ENCODE measurements at places on chromosomes 3 and 15.

DNA sequence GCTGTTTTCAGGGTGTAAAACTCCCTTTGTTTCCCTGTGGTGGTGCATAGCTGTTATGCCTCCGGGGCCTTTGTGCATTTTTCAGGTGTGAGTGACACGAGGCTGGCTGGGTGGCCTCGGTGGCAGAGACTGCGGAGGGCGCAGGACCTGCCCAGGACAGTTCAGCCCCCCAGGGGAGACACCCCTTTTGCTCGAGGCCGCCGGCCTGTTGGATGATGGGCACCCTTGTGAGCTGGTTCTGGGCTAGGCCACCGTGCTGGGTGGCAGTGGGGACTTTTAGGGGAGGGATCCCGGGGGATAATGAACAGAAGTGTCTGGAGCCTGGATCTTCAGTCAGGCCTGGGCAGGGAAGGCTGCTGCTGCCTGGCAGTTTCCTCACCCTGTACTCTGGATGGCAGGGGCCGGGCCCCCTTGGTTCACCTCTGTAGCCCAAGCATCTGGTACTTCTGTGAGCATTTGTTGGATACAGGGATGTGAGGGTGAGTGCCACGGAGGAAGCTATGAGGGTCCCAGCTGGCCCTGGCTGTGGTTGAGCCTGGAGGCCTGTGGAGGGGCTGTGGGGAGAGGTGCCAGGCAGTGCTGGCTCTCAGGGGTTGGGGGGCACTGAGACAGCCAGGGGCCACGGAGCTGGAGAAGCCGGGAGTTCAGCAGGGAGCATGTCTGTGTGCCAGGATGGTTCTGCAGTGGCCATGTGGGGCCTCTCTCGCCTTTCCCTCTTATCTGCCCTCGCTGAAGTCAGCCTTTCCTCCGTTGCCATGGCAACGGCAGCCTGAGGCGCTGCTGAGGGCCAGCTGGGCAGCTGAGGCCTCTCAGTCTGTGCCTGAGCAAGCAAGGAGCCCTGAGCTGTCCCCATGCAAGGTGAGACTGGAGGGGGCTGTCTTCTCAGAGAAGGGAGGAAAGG is 49.0 kb downstream of the KY start:
- peak; percentile 51 for DNase-seq

GRCh38 chr3:71905426-71905825 is 120.5 kb upstream of the PROK2 start:
- no peak for DNase-seq

GRCh38 chr15:57079931-57080620 is 161.6 kb downstream of the TCF12 start:
- peak; percentile 24 for DNase-seq

- DNase-seq: peak; percentile 52
Observed at GRCh38 chr15:101068961-101069653, 149.9 kb downstream of the LRRK1 start.

GRCh38 chr15:85671156-85671555 is 123.6 kb downstream of the KLHL25 start:
- DNase-seq: no peak

DNA sequence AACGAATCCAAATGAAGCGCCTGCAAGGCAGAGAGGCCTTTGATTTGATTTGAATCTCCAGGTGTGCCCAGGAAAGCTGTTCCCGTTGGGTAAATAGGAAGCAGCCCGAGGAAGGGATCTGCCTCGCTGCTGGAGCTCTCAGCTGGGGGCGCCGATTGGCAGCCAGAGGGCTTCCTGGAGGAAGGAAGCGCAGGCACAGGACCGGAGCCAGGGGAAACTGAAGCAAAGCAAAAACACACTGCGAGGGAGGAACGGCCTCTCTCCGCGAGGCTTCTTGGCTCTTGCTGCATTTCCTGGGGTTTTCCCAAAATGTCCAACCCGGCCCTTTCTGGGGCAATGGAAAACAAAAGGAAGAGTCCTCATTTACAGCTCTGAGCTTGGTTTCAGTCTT is 80.3 kb downstream of the TMEM266 start:
- DNase-seq: no peak

DNA sequence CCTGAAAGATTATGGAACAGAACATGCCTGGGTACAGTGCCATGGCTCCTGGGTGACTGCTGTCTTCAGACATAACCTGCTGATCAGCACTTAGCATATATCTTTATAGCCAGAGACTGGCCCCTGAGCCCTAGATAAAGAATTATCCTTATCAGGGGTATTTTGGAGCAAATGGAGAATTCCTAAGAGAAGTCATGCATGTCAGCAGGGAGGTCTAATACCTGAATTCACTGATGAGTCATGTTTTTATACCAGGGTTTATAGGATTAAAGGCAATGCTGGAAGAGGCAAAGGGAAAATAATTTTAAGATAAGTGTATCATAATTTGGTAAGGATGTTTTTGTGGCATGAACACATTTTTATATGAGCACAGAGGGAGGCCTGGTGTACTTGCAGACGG is 159.8 kb downstream of the ADAMTSL3 start:
- no peak for DNase-seq
